Naive thymus-derived CD8-positive, alpha-beta T cell (primary cell): ENCODE measurements at places on chromosomes 1 and 21. TPM values are rescaled to one million over a fixed set of nuclear protein-coding genes. Genes with fewer than 3 reads are reported as not detected.

The C4BPA gene
- total RNA-seq, result not detected

The FAM78B gene
- 0.27 TPM for total RNA-seq

The CYP4A22 gene
- total RNA-seq, result not detected

The APP gene
- total RNA-seq, result 31.0 TPM

The ZNF593OS gene
- total RNA-seq, result not detected

The SEC16B gene
- total RNA-seq, result not detected

The DIRAS3 gene
- not detected for total RNA-seq

The BPNT1 gene
- total RNA-seq, result 16.0 TPM

The ZBTB40 gene
- 67.2 TPM for total RNA-seq

The GBP2 gene
- total RNA-seq, result 151 TPM

The KRTAP12-2 gene
- total RNA-seq, result not detected

The GOLT1A gene
- total RNA-seq, result not detected
